PC-9 (cell line): ENCODE measurements at places on chromosomes 3 and 15. TPM values are rescaled to one million over a fixed set of nuclear protein-coding genes. Genes with fewer than 3 reads are reported as not detected.

DGKG gene
- total RNA-seq: 9.8 and 20.0 TPM in 2 replicates

STIMATE gene
- 16.8 and 19.7 TPM in 2 replicates for total RNA-seq

ELL3 gene
- total RNA-seq: 6.1 and 7.0 TPM in 2 replicates

TLR9 gene
- 0.30 and 0.44 TPM in 2 replicates for total RNA-seq

BMF gene
- total RNA-seq: 8.2 and 11.0 TPM in 2 replicates

NAALADL2 gene
- 10.6 and 12.8 TPM in 2 replicates for total RNA-seq

NDUFB4 gene
- 152 and 217 TPM in 2 replicates for total RNA-seq

PYGO1 gene
- 3.9 and 5.1 TPM in 2 replicates for total RNA-seq

IMPG2 gene
- 0.05 and 0.11 TPM in 2 replicates for total RNA-seq

EPHA3 gene
- total RNA-seq: not detected in 2 replicates

MAP1A gene
- 1.5 and 2.1 TPM in 2 replicates for total RNA-seq

SAMD7 gene
- total RNA-seq: not detected in 2 replicates

HEG1 gene
- total RNA-seq: 30.2 and 33.5 TPM in 2 replicates

CAPN3 gene
- total RNA-seq: 0.18 and 0.50 TPM in 2 replicates

CACNA2D2 gene
- not detected in 2 replicates for total RNA-seq

ERC2 gene
- total RNA-seq: 0.75 and 1.4 TPM in 2 replicates

NSUN3 gene
- total RNA-seq: 18.8 and 19.8 TPM in 2 replicates

ZNF860 gene
- total RNA-seq: 2.6 and 5.3 TPM in 2 replicates

GNAT1 gene
- total RNA-seq: 0.48 TPM in 1 of 2 replicates, not detected in the other

NPAP1 gene
- not detected in 2 replicates for total RNA-seq

RYK gene
- 74.6 and 93.7 TPM in 2 replicates for total RNA-seq

AGBL1 gene
- not detected in 2 replicates for total RNA-seq

TAGLN3 gene
- not detected in 2 replicates for total RNA-seq

CIB1 gene
- total RNA-seq: 113 and 127 TPM in 2 replicates

TMIE gene
- 6.0 and 6.5 TPM in 2 replicates for total RNA-seq

ANKRD63 gene
- not detected in 2 replicates for total RNA-seq

EFCAB12 gene
- 2.0 and 2.2 TPM in 2 replicates for total RNA-seq

CLEC3B gene
- not detected in 2 replicates for total RNA-seq

PP2D1 gene
- not detected in 2 replicates for total RNA-seq

KBTBD12 gene
- 0.80 and 1.1 TPM in 2 replicates for total RNA-seq

PLSCR2 gene
- total RNA-seq: not detected in 2 replicates

MED12L gene
- 3.0 and 4.0 TPM in 2 replicates for total RNA-seq

EDEM1 gene
- 53.5 and 55.9 TPM in 2 replicates for total RNA-seq

TXNRD3 gene
- total RNA-seq: 22.5 and 27.8 TPM in 2 replicates

SERPINI1 gene
- 2.4 and 2.6 TPM in 2 replicates for total RNA-seq

AADACL2 gene
- total RNA-seq: not detected in 2 replicates
